Brain (organoid and tissue), 16 donors: ENCODE measurements at places on chromosomes 5 and 9.

DNA sequence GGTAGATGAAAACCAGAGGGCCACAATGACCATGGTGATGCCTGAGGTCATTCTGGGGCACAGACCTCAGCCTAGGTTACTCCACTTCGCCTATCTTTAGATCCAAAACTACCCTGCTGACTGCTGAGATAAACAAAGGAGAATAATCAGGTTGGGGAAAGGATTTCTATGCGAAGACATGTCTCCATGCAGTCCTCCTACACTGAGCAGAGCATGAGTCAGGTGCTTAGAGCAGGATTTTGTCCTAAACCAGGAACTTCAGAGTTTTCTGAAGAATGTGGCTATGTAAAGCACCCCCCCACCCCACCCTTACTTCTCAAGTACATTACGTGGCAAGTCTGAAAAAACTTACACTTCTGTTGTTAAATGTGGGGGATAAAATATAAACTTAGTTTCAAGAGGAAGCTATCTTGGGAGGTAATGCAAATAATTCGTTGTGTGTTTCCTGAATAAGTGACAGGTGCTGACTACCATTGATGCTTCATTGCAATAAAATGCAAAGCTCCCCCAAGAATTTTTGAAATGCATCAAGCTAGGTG is 19.4 kb downstream of the PDCD1LG2 start:
- DNase-seq, result no peak

GRCh38 chr5:54360925-54361662 is 50.7 kb upstream of the ARL15 start:
- DNase-seq, result no peak

DNA sequence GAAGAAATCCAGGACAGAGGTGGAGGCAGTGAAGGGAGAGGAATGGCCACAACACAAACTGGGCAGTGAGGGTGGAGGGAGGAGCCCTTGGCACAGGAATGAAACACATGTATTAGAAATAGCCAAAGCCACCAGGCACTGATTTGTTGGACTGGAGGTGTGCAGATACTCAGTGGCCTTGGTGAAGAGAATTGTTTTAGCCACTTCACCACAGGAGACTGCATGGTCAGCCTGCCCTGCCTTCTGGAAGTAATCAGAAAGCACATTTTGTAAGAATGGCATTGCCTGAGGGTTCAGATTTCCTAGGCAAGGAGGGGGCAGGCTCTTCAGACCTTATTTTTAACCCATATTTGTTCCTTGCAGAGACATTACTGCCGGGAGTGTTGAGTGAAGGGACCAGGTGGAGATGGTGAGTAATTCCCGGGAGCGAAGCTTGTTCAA is 2.2 kb downstream of the SGCD start:
- no peak for DNase-seq

DNA sequence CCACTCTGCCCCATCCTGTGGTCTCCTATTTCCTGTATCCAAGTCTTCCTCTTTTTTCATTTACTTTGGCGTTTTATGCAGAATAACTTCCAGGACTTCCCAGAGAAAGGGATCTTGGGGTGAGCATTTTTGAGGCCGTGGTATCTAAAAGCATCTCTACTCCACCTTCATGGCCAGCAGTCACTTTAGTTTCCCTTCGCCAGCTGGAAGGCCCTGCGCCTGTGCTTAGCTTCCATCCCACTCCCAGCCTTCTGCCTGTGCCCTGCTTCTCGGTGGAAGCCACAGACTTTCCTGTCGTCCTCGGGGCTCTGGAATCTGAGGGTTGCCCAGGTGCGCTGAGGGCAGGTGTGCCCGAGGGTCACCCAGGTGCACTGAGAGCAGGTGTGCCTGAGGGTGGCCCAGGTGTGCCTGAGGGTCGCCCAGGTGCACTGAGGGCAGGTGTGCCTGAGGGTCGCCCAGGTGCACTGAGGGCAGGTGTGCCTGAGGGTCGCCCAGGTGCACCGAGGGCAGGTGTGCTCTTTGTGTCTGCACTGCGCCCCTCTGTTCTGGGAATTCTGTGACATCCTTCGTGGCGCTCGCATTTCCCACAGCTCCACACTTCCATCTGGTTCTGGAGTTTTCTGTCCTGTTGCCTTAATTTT is 32.4 kb upstream of the LRRC14B start:
- DNase-seq, result no peak

DNA sequence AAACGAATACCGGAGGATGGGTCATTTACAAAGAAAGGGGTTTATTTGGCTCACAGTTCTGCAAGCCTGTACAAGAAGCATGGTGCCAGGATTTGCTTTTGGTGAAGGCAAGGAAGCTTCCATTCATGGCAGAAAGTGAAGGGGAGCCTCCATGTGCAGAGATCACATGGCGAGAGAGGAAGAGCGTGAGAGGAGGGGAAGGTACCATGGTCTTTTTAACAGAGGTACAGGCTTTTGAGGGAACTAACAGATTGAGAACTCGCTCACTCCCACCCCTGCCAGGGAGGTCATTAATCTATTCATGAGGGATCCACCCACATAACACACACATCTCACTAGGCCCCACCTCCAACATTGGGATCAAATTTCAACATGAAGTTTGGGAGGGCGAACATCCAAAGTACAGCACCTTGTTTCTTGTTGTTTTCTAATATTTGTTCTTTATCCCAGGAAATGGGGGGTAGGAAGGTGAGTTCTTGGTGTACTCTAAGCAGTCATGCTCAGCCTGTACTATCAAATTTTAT is 18.5 kb downstream of the TMC1 start:
- DNase-seq, result no peak

GRCh38 chr5:56140073-56140472 is 93.1 kb downstream of the ANKRD55 start:
- DNase-seq, result no peak
